ENCODE measurements at places on chromosomes 11 and 22.
A peak's percentile ranks its signal among the peaks of the same experiment; 100 is the strongest.

DNA sequence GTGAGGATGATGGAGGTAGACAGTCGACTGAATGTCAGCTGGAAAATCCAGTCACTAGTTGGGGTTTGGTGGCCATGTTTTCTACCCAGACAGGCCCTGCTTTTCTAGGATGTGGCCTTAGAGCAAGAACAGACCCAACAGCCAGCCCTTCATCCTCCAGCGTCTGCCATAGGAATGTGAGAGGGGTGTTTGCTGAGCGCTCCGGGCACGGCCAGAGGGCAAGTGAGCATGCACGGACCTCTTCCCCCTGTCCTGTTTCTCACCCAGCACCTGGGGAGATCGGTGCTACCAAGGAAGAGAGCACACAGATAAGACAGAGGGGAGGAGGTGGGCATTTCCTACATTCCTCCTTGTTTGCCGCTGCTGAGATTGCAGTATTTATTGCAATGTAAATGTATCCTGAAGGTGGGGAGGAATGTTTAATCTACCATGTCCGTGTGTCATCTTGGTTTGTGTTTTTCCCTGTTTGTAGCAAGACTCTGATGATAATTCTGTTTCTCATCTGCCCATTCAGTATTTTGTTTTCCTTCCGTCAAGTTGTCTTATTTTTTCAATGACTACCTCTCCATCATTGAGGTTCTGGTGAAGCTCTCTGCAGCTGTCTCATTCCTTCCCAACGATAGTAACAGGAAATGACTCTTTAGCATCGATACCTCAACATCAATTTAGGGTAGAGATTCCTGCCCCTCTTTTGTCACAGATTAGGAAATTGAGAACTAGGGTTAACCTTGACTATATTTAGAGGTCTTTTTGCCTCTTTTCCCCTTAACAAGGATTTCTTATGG, 4.9 kb upstream of the ATF4 start:
- DNase-seq, result no peak

DNA sequence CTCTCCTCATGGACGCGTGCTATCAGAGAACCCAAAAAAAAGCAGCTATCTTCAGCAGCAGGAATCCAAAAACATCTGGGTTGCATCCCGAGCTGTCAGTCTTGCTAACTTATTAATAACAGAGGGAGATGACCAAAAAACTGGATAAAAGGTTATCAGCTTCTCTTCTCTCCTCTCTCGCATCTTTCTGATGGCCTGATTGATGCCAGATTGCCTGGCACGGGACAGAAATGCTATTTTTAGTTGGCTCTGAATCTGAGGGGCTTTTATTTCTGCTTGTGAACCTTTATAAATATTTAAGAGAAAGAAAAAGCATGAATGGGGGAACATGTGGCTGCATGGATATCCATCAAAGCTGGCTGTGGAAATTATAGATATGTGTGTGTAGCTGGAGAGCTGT, 230.3 kb downstream of the ETS1 start:
- DNase-seq, result no peak

DNA sequence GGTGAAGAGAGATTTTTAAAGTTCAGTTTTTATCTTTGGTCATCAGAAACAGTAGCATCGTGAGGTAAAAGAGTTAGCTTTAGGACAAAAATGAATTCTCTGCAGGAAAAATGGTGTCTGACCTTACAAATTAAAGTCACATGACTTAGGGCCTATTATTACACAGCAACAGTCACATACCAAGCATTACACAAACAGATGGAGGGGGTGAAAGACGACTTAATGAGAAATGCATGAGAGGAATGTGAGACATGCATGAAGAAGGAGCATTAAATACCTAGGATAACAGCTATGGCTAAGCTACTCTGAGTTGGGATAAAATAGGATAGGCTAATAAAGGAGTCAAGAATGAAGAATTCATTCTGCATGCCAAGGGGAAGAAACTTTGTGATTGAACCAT, 77.5 kb downstream of the BLID start:
- DNase-seq, result peak; percentile 82

DNA sequence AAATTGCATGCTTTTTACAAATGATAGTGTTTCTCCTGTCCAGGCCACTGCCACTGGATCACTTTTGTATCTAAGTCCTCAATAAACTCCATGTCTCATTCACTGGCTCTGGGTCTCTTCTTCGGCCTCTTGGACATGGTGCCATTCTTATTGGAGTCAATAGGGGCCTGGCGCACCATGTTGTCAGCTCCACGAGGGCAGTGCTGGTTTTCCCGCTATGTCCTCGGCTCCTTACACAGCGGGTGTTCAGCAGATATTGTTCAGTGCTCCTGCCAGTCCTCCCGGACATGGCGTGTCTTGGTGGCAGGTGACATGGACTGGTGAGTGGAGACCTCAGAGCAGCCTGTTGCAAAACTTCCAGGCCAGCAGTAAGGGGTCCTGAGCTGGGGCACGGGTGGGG, 3.6 kb upstream of the FAM118A start:
- no peak for DNase-seq

GRCh38 chr11:11984563-11984962, 23.9 kb downstream of the DKK3 start:
- DNase-seq, result no peak

GRCh38 chr11:86089659-86090058, 20.8 kb upstream of the PICALM start:
- DNase-seq, result no peak

GRCh38 chr11:70470127-70470526, 71.8 kb downstream of the CTTN start:
- no peak for DNase-seq

DNA sequence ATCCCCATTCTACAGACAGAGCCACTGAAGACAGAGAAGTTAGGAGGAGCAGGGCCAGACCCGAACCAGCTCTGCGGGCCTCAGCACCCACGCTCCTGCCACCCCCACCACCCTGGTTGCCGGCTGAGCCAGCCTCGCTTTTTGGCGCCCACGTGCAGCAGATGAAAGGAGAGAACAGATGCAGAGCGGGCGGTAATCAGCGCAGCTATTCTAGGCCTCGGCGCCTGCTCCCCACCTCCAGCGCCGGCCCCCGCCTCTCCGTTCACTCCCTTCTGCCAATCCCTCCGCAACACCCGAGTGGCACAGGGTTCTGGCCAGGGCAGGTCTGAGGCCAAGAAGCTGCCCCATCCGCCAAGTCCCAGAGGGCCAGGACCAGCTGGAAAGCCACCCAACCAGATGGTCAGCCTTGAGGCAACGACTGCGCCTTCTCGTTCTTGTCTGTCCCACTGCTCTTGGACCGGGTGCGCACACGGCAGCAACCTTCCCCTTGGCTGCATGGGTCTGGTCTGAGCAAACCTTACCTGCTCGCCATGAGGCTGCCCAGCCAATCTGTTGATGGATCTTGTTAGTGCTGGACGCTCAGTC, 16.8 kb downstream of the DNAL4 start:
- no peak for DNase-seq
